Left kidney (tissue), 8 donors: ENCODE measurements at places on chromosomes 1 and 21. TPM values are rescaled to one million over a fixed set of nuclear protein-coding genes. Genes with fewer than 3 reads are reported as not detected.

The TMEM269 gene
- 1.3 TPM for polyA plus RNA-seq

The OR2T2 gene
- polyA plus RNA-seq: not detected

GRCh38 chr1:32215629-32216480, 6.3 kb downstream of the TMEM234 start:
- DNase-seq: peak; percentile 62

GRCh38 chr1:21536218-21536617, 27.0 kb downstream of the ALPL start:
- no peak for DNase-seq

The PRELP gene
- polyA plus RNA-seq: 1.3 TPM

The SPRR1B gene
- not detected for polyA plus RNA-seq

DNA sequence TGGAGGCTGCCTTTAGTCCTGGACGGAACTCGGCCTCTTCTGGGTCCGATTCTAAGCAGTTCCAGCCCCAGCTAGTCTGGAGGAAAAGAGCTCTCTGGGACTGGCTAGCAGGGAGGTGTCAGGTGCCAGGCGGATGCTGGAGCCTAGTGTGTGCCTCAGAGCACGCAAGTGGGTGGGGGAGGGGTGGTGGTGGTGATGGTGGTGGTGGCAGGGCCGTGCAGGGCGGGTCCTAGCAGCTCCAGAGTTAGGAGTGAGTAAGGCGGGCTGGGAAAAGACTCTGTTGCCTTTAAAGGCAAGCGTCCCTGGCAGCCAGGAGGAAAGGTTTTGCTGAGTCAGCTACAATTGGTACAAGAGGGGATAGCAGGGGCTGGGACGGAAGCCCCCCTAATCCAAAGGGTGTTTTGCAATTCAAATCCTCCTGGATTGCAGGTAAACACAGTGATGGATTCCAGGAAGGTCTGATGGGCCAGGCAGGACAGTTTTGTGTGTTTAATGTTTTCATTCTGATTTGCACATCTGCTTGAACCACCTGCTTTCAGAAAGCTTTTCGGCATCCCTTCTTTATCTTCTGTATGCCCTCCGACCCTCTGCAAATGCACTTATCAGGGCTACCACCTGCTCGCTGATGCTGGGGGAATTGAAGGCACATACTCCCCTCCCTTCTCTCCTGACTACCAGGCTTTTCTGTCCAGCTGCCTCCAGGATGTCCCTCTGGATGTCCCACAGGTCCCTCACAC, 4.1 kb upstream of the SLC2A1 start:
- DNase-seq: no peak
